Type B pancreatic cell (in vitro differentiated cells): ENCODE measurements at places on chromosomes 5 and 9. TPM values are rescaled to one million over a fixed set of nuclear protein-coding genes. Genes with fewer than 3 reads are reported as not detected.

CLINT1 gene
- 81.8 and 88.8 TPM in 2 replicates for total RNA-seq

PAM gene
- total RNA-seq: 116 and 135 TPM in 2 replicates

DNA sequence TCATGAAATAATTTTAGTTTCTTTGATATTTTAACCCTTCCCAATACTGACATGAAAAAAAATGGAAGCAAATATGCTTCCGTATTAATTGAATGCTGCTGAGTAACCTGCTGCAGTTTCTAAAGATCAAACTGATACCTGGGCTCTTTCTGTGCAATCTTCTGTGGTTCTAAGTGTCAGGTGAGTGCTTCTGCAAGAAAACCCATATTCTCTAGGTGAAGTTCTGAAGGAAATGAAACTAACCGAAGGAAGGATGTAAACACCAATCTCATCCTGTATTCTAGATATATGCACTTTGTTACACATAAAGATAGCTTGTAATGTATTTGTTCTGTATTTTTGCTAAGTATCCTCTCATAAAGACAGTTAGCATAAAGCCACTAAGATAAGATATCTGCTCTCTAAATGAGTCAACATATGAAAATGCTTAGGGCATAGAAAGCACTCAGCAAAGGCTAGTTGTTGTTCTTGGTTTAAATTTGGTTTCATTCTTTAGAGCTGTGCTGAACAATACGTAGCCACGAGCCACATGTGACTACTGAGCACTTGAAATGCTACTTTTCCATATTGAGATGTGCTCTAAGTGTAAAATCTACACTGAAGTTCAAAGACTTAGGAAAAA lies 52.0 kb downstream of the ITGA2 start:
- DNase-seq: no peak

ABO gene
- 3.7 and 5.6 TPM in 2 replicates for total RNA-seq

MYOT gene
- total RNA-seq: 0.56 TPM in 1 of 2 replicates, not detected in the other
